ENCODE measurements at places on chromosomes 5 and 9. TPM values are rescaled to one million over a fixed set of nuclear protein-coding genes. Genes with fewer than 3 reads are reported as not detected.
A peak's percentile ranks its signal among the peaks of the same experiment; 100 is the strongest.

CRB2 gene
- total RNA-seq, result 91.7 TPM

SMIM15 gene
- total RNA-seq, result 34.3 TPM

GLRA1 gene
- not detected for total RNA-seq

GLDC gene
- 3.3 TPM for total RNA-seq

LNPEP gene
- total RNA-seq, result 41.0 TPM

DNA sequence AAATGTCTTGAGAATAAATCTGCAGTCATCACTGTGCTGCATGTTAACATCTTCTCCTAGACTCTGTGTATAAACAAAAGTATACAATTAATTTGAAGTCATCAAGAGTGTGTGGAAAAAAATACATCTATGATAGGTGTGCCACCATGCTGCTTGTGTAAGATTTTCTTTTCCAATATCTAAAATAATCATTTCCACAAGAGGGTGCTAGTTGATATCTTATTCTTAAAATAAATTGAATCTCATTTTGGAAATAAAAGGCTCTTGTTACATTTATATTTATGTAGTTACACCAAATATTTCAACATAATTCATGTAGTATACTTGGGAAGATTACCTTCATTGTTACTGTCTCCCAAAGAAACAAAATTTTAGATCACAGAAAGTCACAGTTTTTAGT, 14.1 kb upstream of the MOCS2 start:
- H3K4me1 ChIP-seq, result peaks cover 7% of the 10 kb centered on the region
- no peaks in the 10 kb centered on the region for H3K27me3 ChIP-seq
- no peak overlapping the region for H3K4me3 ChIP-seq
- H3K36me3 ChIP-seq, result no peaks in the 10 kb centered on the region
- no peak for DNase-seq
- H3K27ac ChIP-seq, result no peak overlapping the region

- no peaks in the 10 kb centered on the region for H3K4me1 ChIP-seq
- H3K36me3 ChIP-seq, result no peaks in the 10 kb centered on the region
- no peak overlapping the region for H3K4me3 ChIP-seq
- H3K27ac ChIP-seq, result no peak overlapping the region
- no peaks in the 10 kb centered on the region for H3K27me3 ChIP-seq
Measured at GRCh38 chr9:84062538-84062937, 81.9 kb downstream of the RMI1 start.

DNA sequence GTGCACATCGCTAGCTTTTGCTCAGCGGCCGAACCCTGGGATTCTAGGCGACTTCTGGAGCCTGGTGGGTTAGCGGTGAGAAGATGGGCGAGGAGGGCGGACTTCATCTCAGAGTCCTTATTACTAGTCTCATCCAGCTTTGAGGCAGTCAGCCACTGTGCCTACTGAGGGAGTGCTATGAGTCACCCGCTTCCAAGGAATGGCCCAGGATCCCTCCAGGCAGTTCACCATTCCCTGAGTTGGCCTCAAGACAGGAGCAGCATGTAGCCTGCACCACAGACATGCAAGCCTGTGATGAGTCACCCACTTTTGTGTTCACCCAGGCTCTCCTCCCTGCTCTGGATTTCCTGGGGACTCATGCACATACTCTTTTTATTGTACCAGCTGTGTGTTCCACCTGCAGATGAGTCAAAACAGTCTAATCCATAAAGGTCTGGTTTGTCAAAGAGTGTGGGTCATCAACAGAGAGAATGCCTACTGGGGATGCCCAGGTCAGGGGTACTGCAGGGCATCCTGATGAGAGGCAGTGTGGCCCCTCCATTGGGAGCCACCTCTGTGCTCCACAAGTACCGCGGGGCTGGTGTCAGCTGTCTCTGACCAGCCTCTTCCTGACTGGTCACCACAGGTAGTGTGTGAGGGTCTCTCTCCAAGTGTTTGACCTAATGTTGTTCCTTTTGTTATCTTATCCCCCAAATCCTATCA, 20.2 kb downstream of the SLC22A5 start:
- no peaks in the 10 kb centered on the region for H3K27me3 ChIP-seq
- no peak overlapping the region for H3K4me3 ChIP-seq
- peaks cover 32% of the 10 kb centered on the region for H3K4me1 ChIP-seq
- H3K36me3 ChIP-seq, result no peaks in the 10 kb centered on the region

GRCh38 chr9:104987743-104988142, 59.8 kb upstream of the ABCA1 start:
- H3K4me3 ChIP-seq, result no peak overlapping the region
- peaks cover 10% of the 10 kb centered on the region for H3K4me1 ChIP-seq
- no peaks in the 10 kb centered on the region for H3K36me3 ChIP-seq
- H3K27me3 ChIP-seq, result no peaks in the 10 kb centered on the region
- no peak overlapping the region for H3K27ac ChIP-seq
- peak; percentile 32 for DNase-seq

DNA sequence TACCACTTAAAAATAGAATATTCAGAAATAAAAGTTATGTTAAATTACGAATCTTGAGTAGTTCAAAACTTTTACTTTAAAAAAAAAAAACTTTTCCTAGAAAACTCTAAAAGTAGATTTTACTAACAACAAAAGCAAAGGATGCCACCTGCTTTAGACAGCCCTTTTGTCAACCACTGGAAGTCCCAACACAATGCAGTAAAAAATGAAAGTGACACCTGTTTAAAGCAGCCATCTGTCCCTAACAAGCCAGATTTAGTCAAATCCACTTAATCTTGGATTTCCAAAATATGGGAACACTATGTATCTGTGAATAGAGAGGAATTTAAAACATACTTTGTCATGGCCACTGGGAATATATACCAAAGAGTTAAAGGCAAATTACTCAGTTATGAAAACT, 3.8 kb downstream of the RFX3 start:
- DNase-seq, result no peak
- H3K4me1 ChIP-seq, result peaks cover 15% of the 10 kb centered on the region
- no peaks in the 10 kb centered on the region for H3K27me3 ChIP-seq
- H3K4me3 ChIP-seq, result no peak overlapping the region
- H3K36me3 ChIP-seq, result no peaks in the 10 kb centered on the region
- no peak overlapping the region for H3K27ac ChIP-seq

DNA sequence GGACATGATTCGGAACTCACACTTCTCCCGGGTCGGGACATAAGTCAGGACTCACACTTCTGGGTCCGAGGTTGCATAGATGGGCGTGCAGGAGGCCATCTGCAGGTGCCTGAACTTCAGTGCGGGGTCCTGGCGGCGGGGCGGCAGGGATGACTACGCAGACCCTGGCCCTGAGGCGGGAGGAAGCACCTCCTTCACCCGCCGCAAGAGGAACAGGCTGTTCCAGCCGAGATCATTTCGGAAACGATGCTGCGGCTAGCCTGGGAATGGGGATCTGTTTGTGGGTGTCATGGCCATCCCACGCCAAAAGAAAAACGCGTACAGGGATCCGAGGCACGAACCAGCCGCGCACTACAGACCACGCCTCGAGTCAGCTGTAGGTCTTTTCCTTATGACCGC, 196.6 kb downstream of the TTLL11 start:
- H3K36me3 ChIP-seq, result no peaks in the 10 kb centered on the region
- H3K27ac ChIP-seq, result no peak overlapping the region
- H3K27me3 ChIP-seq, result no peaks in the 10 kb centered on the region
- no peak for DNase-seq
- H3K4me3 ChIP-seq, result no peak overlapping the region

DNA sequence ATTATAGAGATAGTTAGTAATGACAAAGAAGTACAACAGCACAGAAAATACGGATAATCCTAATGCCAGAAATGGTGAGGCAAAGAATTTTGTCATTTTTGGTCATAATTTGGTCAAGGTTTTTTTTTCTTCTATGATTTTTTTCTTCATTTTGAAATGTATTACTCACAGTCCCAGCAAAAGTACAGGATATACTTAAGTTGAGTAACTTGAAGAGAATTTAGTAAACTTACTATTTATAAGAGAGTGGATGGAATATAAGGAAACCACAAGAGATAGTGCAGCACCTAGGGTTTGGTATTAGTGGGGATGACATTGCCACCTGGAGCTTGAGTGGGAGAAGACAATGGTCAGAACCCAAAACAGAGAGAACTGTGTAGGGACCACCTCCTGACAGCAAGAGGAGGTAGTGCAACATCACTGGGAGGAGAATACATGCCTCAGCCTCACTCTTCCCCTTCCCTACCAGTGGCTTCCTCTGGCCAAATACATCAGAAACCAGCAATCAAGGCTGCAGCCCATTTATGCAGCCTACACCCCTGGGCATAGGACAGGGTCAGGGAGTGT, 434.5 kb upstream of the TRPC7 start:
- H3K4me3 ChIP-seq, result no peak overlapping the region
- H3K36me3 ChIP-seq, result no peaks in the 10 kb centered on the region
- H3K27me3 ChIP-seq, result no peaks in the 10 kb centered on the region
- H3K27ac ChIP-seq, result no peak overlapping the region

- no peak overlapping the region for H3K27ac ChIP-seq
- DNase-seq, result no peak
- H3K4me1 ChIP-seq, result no peaks in the 10 kb centered on the region
- no peaks in the 10 kb centered on the region for H3K27me3 ChIP-seq
Measured at GRCh38 chr5:66255714-66256113, 111.6 kb downstream of the SREK1 start.
